ENCODE measurements at places on chromosomes 1 and 21.
A peak's percentile ranks its signal among the peaks of the same experiment; 100 is the strongest.

DNA sequence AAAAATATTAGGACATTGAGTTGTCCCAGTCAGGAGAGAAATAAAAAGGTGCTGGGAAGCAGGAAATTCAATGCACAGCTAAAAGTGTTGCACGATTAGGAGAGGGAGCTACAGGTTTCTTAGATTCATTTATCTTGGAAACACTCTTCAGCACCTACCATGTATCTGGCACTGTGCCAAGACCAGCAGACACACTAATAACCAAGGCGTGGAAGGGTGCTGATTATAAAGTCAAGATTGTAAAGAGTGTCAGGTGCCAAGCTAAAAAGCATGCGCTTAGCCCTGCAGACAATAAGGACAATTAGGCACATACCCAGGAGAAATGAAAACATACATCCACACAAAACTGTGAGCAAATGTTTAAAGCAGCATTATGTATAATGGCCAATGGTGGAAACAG, 129.9 kb downstream of the DSCAM start:
- DNase-seq, result peak; percentile 28

DNA sequence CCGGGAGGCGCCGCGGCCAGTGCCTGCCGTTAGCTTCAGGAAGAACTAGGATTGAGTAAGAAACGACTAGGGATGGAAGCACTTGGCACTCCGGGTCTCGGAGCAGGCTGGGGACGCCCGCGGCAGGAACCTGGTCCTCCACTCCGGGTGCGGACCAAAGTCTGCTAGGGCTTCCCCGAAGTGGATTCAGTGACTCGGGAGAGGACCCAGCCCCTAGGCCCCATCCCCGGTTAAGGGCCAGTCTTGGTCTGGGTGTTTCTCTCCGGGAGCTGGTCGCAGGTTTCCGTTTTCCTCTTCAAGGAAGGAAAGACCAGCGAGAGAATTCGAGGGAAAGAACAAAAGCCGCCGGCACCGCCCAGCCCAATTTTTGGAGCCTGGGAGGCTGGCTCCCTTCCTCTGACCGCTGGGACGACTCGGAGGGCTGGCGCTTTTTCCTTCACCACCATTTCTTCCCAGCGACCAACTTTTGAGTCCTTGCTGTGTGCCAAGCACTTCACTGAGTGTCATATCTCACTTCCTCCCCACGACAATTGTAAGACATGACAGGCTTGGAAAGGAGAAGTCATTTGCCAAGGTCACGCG, 16.8 kb upstream of the STMN1 start:
- DNase-seq, result peak; percentile 60

DNA sequence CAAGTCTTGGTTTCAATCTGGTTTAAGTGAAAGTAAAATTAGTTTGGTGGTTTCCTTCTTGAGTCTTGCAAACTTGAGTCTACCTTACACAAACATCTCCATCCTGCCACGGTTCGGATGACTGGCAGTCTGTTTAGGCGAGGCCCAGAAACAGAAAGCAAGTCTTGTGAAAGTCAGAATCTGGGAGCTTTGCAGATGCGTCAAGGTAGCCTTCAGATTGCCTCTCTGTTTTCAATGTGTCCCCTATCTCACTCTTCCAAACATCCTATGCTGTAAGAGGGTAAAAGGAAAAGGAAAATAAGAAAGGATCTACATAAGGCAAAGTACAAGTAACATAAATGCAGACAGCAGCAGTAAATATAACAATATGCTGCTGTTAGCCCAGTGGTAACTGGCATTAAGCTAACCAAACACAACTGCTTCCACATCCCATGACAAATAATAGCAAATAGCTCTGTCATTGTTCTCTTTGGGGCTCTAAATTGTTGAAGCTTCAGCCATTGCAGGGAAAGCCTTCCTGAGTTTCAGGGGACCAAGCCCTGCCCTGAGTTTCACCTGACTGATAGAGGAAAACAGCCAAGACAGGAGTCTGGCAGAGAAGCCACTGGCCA, 26.2 kb upstream of the C1orf105 start:
- peak; percentile 27 for DNase-seq

DNA sequence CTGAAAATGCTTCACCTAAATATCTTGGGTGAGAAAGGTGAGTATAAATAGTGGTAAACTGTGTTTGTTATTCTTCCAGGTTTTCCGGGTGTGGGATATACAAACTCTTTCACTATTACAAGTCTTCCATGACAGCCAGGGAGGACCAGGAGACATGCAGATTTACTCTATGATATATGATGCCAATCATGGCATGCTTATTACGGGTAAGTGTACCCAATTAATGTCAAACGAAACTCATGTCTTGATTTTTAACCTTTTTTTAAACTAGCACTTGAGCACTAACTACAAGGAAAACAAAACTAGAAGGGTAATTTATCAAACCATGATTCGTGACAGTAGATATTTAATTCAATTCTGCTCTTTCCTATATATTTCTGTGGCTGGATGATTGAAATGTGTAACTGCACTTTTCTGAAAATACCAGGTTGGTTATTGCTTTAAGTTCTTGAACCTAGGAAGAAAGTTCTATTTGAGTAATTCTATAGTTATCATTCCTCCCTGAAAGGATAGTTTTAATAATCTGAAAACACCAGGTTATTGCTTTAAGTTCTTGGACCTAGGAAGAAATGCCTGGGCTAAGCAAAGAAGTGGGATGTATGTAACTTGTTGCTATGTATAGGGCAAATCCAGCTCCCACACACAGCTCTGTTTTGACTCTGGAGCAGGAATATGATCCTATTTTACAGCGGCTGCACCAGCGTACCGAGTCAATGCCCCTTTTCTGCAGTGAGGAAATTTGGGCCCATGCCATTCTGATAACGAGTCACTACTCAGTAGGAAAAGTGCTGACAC, 86.4 kb downstream of the WDR64 start:
- no peak for DNase-seq

- DNase-seq, result peak; percentile 49
These were observed at the start of gene CFAP126 for GRCh38 chr1:161367684-161368400. CFAP126 (minus strand) TSS chr1:161367876; CDS start chr1:161367868, 8 bp downstream.

DNA sequence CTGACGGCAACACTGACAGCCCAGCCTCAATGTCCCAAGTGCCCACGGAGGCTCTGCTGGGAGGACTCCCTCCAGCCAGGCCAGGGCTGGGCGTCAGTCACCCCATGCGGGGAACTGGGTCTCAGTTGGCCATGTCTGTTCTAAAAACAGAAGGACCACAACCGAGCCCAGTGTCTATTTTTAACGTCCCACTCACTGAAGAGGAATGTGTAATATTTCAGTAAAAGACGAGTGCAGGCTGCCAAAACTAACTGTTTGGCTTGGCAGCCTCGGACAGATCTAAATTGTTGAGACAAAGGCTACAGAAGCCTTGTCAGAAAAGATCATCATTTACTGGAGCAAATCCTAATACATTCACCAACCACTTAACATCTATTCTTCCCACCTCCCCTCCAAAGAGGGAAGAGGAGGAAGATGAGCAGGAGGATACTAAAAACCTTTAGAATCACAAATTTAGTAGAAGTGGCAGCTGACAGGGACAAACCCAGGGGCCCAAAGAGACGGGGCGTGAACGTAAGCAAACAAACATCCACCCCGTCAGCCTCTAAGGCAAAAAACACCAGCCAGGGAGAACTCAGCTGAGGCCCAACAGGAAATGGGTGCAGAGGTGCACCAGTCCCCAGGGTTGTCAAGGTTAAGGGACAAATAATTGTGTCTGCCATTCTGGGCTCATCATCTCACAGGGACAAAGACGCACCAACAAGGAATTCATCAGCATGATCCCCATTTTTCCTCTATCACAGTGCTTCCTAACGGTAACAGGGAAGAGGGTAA, 18.7 kb downstream of the C1orf198 start:
- DNase-seq, result peak; percentile 91

GRCh38 chr1:222020553-222020952, 278.7 kb upstream of the DUSP10 start:
- no peak for DNase-seq

DNA sequence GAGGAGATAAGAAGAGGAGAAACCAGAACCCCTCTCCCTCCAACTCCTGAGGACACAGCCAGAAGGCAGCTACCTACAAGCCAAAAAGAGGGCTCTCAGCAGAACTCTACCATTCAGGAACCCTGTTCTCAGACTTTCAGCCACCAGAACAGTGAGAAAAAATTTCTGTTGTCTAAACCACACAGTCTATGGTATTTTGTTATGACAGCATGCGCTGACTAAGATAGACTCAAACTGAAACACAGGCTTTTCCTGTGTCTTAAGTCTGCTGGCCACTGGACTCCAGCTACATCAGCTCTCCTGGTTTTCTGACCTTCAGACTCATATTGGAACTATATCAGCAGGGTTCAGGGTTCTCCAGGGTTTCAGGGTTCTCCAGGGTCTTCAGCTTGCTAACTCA, 126.5 kb upstream of the TNFSF4 start:
- no peak for DNase-seq

GRCh38 chr1:228087771-228088251, 5.3 kb downstream of the ARF1 start:
- DNase-seq, result no peak

DNA sequence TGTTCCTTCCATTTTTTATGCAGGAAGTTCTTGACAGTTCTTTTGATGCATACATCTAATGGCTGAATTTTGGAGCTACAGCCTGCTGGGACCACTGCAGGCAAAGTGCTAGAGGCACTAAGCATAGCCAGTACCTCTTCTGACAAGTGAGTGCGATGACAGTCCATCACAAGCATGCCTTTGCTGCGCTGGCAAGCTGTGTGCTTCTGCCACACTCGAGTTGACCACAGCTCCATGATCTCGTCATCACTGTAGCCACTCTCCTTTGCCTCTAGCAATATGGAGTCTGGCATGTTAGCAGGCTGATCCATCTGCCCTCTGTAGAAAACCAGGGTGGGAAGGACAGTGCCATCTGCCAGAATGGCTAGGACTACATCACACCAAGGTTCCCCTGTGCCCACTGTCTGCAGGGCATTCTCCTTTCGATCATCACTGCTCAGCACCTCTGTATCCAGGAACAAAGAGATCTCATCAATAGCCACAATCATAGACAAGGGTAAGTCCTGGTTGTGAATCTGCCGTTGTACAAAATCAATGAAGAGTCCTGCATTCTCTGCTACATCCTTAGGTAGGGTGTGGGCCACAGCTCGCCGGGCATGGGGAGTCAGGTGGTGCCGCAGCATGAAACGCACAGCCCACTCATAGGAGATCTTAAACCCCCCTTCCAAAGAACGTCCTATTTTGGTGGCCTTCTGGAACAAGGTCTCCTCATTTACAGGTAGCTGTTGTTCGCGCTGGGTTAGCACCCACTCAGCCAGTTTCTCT, 6.0 kb downstream of the PSMB4 start:
- no peak for DNase-seq

DNA sequence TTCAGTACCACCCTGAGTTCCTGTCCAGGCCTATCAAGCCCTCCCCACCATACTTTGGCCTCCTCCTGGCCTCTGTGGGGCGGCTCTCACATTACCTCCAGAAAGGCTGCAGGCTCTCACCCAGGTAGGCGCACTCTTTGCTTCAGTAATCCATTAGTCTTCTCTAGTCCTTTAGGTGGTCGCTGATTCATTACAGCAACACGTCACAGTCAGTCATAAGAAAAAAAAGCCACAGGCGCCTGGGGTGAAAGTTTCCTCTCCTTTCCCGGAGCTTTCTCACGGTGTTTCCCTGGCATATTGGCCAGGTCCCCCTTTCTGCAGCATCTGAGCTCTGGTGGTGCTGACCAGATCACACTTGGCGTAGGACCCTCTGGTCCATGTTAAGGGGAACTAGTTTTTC, 12.1 kb downstream of the SLFNL1 start:
- no peak for DNase-seq

GRCh38 chr21:36551731-36552433, 72.0 kb upstream of the CLDN14 start:
- no peak for DNase-seq

GRCh38 chr1:111476761-111477309, 3.1 kb downstream of the C1orf162 start:
- DNase-seq, result peak; percentile 42

DNA sequence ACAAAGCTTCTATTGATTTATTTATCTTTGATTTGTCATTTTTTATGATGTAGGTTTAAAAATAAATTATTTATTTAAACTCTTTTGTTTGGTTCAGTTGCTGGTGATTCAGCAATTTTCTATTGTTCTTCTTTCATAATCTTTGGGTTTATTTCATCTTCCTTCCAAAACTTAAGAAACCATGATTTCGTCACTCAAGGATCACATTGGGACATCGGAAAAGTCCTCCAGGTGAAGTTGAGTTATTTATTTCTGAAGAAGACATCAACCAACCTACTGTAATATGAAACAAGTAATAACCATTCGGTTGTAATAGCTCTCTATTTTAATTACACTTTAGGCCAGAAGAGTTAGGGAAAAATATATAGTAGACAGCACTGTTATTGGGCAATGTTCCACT, 23.0 kb upstream of the WLS start:
- no peak for DNase-seq

GRCh38 chr1:232459087-232459486, 170.8 kb downstream of the SIPA1L2 start:
- no peak for DNase-seq

GRCh38 chr1:207336559-207337467, 15.3 kb downstream of the CD55 start:
- DNase-seq, result no peak

DNA sequence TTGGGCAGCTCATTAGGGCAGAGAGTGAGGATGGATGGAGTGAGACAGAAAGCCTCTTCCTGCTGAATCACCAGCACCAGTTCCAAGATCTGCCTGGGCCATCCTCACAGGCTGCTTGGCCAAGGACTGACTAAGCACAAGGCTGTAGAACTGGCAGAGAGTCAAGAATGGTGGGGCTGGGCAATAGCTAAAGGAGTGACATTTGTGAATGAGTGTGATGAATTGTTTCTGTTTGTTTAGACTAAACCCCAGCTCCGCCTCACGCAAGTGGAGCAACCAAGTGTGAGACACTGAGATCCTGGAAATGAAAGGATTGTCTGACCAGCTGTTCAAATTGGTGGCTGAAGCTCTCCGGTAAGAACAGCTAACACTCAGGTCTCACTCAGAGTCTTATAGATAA, 38.6 kb downstream of the BRINP2 start:
- peak; percentile 54 for DNase-seq

DNA sequence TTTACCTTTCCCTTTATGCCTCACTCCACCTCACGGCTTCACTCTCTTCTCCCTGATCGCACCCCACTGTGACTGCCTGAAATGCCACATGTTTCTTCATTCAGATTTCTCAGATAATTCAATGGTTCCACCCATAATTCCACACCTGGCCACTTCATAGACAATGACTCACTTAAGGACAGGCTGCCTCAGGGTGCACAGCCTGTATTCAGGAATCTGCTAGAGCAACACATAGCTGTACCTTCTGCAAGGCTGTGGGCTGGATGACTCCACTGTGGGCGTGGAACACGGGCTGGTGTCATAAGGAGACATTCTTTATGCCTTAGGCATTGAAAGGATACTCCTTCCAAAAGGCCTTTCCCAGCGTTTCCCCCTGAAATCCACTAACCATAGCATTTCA, 36.1 kb downstream of the L1TD1 start:
- DNase-seq, result no peak

GRCh38 chr1:59631561-59632255, 183.0 kb upstream of the HOOK1 start:
- DNase-seq, result no peak
